ENCODE measurements at places on chromosomes 11 and 22. TPM values are rescaled to one million over a fixed set of nuclear protein-coding genes. Genes with fewer than 3 reads are reported as not detected.

DNA sequence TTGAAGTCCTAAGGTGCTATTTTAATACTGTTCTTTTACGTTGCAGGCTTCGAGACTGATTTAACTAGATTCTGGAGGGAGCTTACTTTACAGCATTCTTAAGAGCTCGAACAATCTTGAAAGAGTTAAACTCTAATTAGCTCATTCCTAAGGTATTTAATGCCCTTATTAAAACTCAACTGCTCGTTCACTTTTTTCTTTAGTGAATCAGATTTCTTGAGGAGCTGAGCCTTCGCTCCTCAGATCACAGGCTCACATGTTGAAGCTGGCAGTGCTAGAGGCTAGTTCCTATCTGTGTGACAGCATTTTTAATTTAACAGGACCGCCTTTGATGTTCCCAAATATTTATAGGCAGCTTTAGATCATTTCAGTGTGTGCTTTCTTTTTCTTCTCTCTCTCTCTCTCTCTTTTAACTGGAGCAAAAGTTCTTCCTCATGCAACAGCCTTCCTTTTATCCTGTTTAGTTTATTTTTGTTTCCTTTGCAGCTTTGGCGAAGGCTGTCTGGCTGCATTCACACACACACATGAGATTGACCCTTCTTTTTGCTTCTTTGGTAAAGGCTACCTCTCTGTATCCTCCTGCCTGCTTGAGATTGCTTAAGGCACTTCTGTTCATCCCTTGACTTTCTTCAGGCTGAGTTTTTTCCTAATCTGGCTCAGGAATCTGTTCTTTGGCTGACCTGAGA, 21.0 kb downstream of the ZNRF3 start:
- no peak for DNase-seq

- DNase-seq: no peak
These were observed 17.3 kb upstream of the OR52A1 start for GRCh38 chr11:5171856-5172255.

Gene GRM5
- not detected for total RNA-seq

- DNase-seq: no peak
These were observed 26.4 kb downstream of the C11orf58 start for GRCh38 chr11:16764888-16765287.

GRCh38 chr22:46107089-46107664, 43.1 kb upstream of the PPARA start:
- no peak for DNase-seq

Gene C11orf42
- total RNA-seq: not detected

Gene CRACR2B
- 29.0 TPM for total RNA-seq

GRCh38 chr11:86431258-86431657, 56.6 kb downstream of the CCDC81 start:
- DNase-seq: no peak

GRCh38 chr11:75677275-75677674, 8.4 kb upstream of the MAP6 start:
- DNase-seq: no peak

Gene SAA4
- total RNA-seq: not detected

- no peak for DNase-seq
These were observed 16.3 kb downstream of the PARVA start for GRCh38 chr11:12393691-12394090.

- DNase-seq: no peak
These were observed 35.6 kb upstream of the ADSL start for GRCh38 chr22:40310768-40311120.

DNA sequence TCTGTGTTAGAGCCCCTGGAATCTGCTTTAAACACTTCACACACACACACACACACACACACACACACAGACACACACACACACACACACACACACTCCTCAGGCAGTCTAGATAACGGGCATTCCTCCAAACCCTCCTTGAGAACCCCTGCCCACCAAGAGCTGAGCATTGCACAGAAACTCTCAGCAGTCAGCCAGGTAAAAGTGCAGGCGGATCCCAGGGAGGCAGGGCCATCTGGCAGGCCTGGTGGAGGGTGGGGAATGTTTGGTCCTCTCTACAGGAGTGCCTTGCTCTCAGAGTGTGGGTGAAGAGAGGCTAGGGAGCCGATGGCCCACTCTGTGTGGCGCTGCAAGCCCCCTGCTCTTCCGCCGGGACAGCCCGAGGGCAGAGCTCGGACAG, 190.2 kb downstream of the BUD13 start:
- DNase-seq: no peak

DNA sequence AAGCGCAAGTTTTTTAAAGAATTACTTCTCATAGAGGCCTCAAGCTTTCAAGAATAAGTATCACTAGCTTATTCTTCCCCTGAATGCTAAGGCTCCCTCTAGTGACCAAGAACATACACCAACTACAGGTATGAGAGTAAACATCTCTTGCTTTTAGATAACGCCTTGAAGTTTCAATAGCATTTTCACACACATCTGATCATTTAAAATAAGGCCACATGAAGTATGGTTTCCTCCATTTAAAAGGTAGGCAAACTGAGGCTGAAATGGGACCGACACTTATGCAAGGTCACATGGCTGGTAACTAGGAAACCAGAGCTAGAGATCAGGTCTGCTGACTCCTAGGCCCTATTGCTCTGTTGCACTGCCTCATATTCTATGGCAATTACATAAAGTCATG, 66.5 kb downstream of the CCDC34 start:
- no peak for DNase-seq

Gene UBQLNL
- total RNA-seq: not detected

GRCh38 chr22:39087881-39088684, 9.0 kb upstream of the APOBEC3H start:
- DNase-seq: peak; percentile 78

Gene PRR33
- total RNA-seq: not detected

GRCh38 chr11:35735903-35736302, 73.3 kb downstream of the TRIM44 start:
- DNase-seq: no peak

GRCh38 chr11:113022262-113022661, 61.0 kb downstream of the NCAM1 start:
- DNase-seq: no peak

DNA sequence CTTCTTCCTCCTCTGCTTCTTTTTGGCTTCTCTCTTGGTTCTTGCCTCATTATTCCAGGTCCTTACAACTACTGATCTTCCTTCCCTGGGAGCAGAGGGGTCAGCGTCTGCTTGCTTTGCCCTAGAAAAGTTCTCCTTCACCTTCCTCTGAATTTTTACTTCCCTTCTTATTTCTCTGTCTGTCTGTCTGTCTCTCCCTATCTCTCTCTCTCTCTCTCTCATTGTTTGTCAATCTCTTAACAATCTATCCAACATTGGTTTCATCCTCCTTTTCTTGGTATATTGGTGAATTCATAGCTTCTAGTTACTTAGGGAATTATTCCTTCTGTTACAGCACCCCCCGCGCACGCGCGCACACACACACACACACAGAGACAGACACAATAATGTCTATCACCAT, 559.1 kb downstream of the MN1 start:
- DNase-seq: no peak

Gene OR4C45
- total RNA-seq: not detected

Gene OR56A1
- total RNA-seq: 0.07 TPM

DNA sequence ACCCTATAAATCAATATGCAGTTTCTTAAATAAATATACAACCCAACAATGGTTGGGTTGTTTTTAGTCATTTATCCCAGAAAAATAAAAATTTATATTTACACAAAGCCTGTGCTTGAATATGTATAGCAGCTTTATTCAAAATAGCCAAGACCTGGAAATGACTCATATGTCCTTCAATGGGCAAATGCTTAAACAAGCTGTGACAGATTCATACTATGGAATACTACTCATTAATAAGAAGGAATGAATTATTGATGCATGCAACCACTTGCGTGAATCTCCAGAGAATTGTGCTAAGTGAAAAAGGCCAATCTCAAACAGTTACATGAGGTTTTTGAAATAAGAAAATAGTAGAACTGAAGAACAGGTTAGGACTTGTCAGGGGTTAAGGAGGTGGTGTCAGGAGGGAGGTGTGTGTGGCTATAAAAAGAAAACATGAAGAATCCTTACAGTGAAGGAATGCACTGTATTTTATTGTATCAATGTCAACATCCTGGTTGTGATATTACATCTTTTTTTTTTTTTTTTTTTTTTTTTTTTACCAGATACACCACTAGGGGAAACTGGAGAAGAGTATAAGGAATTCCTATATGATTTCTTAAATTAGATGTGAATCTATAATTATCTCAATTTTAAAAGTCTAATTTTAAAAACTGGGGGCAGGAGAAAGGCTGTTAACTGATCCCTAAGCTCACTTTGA, 82.4 kb upstream of the CD44 start:
- DNase-seq: no peak

DNA sequence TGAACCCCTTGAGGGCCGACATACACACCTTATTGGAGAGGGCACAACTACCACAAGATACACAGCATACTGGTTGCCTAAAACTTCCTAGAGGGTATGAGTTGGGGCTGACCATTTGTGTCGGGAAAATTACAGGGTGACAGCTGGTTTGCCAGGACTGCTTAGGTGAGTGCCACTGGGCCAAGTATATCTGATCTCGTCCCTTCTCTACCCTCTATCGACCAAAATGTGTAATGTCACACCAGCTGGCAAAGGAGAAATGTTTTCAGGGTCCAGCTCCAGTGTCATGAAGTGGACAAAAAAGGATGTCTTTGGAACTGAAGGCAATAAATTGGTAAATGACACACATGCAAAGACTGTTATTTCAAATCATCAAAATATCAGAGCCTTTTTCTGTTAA, 126.1 kb downstream of the PGR start:
- DNase-seq: peak; percentile 37

Gene GGTLC2
- total RNA-seq: not detected

Gene OR51G1
- total RNA-seq: not detected

Gene EXPH5
- 3.1 TPM for total RNA-seq

Gene MUC2
- total RNA-seq: not detected

Measured in H9 (cell line).